ENCODE measurements at places on chromosomes 2 and 18. TPM values are rescaled to one million over a fixed set of nuclear protein-coding genes. Genes with fewer than 3 reads are reported as not detected.

The FOXI3 gene
- total RNA-seq = not detected

The SULT1C4 gene
- total RNA-seq = 0.59 TPM

The MOCOS gene
- total RNA-seq = 6.8 TPM

The TRPM8 gene
- total RNA-seq = not detected

The C2orf72 gene
- 44.5 TPM for total RNA-seq

The TACR1 gene
- total RNA-seq = 0.37 TPM

The VSNL1 gene
- 8.1 TPM for total RNA-seq

The CDKL4 gene
- 0.64 TPM for total RNA-seq

The SPATA3 gene
- total RNA-seq = not detected

All from colonic mucosa (tissue), 4 donors.